K562 (cell line): ENCODE measurements at places on chromosomes 13 and 19.

GRCh38 chr13:20077086-20077485, 83.8 kb downstream of the GJA3 start:
- no peak for DNase-seq

- DNase-seq: peak; percentile 63
These were observed 30.2 kb downstream of the CYP2F1 start for GRCh38 chr19:41144403-41144802.

GRCh38 chr13:77431449-77431848, 104.1 kb upstream of the SCEL start:
- no peak for DNase-seq

GRCh38 chr13:65378943-65379519, 1851.1 kb downstream of the PCDH9 start:
- no peak for DNase-seq

DNA sequence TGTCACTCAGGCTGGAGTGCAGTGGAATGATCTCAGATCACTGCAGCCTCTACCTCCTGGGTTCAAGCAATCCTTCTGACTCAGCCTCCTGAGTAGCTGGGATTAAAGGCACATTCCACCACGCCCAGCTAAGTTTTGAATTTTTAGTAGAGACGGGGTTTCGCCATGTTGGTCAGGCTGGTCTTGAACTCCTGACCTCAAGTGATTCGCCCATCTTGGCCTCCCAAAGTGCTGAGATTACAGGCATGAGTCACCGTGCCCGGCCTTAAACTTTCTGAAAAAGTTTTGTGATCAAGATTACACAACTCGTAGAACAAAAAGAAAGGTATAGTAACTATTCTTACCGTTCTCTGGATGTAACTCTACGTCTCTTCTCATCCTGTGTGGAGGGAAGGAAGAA, 21.2 kb downstream of the DNMT1 start:
- DNase-seq: no peak

DNA sequence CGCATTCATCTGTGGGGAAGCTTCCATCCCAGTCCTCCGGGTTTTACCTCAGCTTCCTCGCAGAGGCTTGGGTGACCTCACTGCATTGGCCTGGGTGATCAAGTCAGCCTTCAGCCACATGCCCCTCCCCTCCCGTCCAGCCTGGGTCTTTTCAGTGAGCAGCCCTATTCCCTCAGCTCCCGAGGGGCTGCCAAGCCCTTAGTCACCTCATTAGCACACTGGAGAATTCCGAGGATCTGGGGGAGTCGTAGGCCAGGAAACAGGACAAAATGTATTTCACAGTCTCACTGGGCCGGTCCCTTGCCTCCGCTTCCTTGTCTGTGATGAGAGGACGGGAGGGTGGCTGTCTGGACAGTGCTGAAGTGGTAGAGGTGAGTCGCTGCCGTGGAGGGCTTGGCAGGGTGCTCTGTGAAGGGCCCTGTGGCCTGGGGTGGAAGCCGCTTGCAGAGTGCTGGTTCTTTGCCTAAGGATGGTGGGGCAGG, 19.9 kb downstream of the KDM4B start:
- no peak for DNase-seq

GRCh38 chr13:34926508-34926907, 15.6 kb upstream of the NBEA start:
- DNase-seq: no peak

GRCh38 chr13:114286808-114287207, 5.4 kb downstream of the UPF3A start:
- DNase-seq: no peak

DNA sequence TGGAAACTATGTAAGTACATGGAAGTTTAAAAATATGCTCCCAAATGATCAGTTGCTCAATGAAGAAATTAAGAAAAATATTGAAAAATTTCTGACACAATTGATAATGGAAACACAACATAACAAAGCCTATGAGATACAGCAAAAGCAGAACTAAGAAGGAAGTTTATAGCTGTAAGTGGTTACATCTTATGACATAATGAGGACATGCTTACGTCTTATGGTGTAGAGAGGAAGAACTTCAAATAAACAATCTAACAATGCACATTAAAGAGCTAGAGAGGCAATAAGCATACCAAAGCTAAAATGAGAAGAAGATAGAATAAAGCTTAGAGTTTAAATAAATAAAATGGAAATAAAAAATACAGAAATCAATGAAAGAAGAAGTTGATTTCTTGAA, 50.0 kb upstream of the CEACAM21 start:
- DNase-seq: no peak

- no peak for DNase-seq
These were observed 234.9 kb downstream of the TUBA3C start for GRCh38 chr13:18946738-18947137.

GRCh38 chr19:54317108-54317964, 4.4 kb upstream of the LILRA5 start:
- DNase-seq: no peak

DNA sequence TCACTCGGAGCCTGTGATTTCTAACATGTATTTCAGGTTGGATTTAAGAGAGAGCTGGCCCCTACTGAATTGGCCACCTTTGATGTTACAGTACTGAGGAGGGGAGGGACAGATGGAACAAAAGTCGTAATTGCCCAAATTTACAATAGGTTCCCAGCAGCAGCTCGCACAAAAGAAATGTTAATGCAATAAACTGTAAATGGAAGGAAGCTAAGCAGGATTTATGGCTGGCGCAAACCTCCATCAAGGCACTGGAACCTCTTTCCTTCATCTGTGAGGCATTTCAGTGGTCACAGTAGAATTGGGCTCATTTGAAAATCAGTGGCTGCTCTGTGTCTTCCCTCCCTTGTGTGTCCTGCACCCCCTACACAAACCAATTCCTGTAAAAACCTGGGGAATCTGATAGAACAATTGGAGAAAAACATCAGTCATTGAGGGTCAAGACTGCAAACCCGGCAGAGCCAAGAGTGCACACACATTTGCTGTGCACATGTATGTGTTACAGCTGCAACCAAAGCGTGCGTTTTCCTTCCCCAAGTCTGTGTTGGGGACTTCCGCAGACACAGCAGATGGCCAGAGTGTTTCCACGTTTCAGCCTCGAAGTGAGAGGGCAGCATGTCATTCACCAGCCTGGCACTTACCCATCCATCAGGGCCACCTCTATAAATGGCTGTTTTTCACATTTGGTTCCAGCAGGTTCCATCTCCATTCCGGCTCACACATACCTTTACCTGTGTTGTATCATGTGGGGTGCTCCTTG, 192.8 kb downstream of the TM9SF2 start:
- no peak for DNase-seq

DNA sequence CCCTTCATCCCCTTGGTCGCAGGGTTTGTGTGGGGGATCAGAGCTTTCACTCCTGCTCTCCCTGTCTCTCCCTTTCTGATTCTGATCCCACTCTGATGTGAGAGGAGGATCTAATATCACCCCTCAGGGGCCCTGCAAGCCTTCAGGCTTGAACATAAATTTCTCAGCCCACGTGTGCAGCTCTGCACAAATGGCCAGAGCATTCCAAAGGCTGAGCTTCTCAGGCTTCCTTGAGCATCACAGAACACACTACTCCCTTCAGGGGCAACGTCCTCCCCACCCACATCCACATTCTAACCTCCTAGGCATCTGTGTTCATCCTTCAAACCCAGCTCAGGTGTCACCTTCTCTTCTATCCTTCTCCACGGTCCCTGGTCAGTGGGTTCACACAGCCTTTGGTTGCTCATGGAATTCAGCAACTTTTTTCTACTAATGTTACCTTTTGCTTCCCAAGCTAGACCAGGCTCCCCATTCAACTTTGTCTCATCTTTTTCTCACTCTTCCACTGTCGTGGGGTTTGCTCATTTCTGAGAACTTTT, 24.4 kb upstream of the DOCK9 start:
- no peak for DNase-seq

- DNase-seq: no peak
These were observed 46.5 kb downstream of the LYL1 start for GRCh38 chr19:13056052-13056660.

- no peak for DNase-seq
These were observed 413.9 kb downstream of the SLITRK5 start for GRCh38 chr13:88085036-88085435.

GRCh38 chr13:30918662-30919405, 12.8 kb downstream of the MEDAG start:
- no peak for DNase-seq

DNA sequence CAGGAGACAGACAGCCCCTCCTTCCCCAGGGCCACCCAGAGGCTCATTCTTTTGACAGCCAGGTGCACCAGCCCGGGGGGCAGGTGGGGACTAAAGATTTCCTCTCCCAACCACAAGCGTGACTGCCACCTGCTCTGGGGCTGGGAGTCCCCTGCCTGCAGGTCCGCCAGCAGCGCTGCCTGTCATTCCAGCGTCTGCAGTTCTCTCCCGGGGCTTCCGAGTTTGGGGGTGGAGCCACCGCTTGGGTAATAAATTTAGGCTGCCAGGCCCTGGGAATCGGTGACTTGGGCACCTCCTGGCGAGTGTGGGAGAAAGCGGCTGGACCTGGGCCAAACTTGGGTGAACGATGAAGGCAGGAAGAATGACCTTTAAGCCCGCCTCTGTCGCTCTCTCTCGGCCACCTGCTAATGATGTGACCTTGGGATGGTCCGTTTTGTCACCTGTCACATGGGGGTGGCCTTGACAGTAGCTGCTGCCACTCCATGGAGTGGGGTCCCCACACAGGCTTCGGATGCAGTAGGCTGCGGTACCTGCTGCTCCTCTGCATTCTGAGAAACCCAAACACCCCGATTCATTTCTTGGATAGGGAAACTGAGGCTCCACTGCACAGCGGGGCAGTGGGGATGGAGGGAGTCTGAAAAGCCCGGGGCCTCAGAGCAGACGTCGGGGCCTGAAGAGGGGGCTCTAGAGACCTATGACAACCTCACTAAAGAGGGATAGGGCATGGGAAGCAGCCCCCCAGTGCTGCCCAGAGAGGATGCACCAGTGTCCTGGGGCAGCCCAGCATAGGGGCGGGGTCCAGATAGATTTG, 12.8 kb downstream of the FUT6 start:
- DNase-seq: no peak

DNA sequence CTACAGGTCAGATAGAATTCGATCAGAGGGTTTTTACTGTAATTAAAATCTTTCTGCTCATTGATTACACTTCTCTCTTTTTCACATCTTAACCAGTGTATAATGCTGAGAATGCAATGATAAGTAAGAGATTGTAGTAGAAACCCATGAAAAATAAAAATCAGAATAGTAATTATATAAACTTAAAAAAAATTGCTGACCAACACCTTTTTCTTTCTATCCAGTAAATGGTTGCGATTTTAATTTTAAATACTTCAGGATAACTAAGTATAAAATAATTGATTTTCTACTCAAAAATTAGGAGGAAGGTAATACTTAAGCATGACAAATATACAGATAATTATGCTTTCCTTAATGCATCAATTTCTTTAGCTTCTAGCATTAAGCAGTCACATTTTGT, 910.6 kb upstream of the GPC6 start:
- DNase-seq: no peak

DNA sequence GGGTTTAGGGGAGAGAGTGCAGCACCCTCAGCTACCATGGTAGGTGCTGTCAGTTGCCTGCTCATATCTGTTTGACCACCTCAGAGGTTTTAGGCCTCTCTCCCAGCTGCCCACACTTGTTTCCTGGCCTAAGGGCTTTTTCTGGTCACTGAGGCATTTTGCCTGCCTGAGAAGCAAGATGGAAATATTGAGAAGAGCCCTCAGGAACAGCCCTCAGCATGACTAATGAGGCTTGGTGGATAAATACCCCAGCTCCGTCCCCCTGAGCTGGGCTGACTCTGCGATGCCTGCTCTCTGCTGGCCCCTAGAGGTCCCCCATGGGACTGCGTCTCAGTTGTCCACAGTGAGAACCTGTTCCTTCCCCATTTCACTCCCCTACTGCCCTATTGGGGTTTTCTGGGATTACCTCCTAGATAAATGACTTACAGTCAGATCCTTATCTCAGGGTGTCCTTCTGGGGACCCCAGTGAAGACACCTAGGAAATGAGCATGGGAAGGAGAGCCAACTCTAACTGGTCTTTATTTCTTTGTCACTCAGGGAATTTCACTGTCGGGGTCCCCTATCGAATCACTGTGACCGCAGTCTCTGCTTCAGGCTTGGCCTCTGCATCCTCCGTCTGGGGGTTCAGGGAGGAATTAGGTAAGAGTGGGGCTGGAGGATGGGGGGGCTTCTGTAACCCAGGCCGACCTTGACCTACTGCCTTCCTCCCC, 13.3 kb downstream of the PALM3 start:
- peak; percentile 77 for DNase-seq
